ENCODE measurements at places on chromosomes 12 and 14. TPM values are rescaled to one million over a fixed set of nuclear protein-coding genes. Genes with fewer than 3 reads are reported as not detected.

ALX1 gene
- total RNA-seq, result not detected

CHGA gene
- total RNA-seq, result not detected

OR5AU1 gene
- not detected for total RNA-seq

OAS2 gene
- total RNA-seq, result 122 TPM

- peaks cover 11% of the 10 kb centered on the region for H3K27me3 ChIP-seq
- H3K4me1 ChIP-seq, result no peaks in the 10 kb centered on the region
- H3K27ac ChIP-seq, result no peak overlapping the region
- H3K4me3 ChIP-seq, result no peak overlapping the region
- no peaks in the 10 kb centered on the region for H3K36me3 ChIP-seq
Observed at GRCh38 chr12:106042037-106042436, 96.7 kb downstream of the NUAK1 start.

DNA sequence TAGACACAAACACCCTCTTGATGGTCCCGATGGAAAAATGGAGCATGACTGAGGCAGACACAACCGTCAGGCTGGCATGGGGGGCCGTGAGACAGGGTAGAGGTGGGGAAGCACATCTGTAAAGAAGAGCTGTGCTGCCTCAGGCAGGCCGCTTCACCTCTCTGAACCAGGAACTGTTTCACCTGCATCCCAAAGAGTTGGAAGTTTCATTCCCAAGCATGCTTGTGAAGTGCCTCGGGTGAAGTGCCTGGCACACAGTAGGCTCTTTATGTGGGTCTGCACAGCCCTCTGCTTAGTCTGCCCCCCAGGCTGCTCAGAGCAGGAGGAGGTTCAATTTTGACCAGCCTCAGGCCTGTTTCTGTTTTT lies 685 bp upstream of the SERPINA1 start:
- no peak overlapping the region for H3K4me3 ChIP-seq
- DNase-seq, result no peak
- H3K27ac ChIP-seq, result no peak overlapping the region
- peaks cover 2% of the 10 kb centered on the region for H3K36me3 ChIP-seq
- no peaks in the 10 kb centered on the region for H3K27me3 ChIP-seq

Measured in activated naive CD8-positive, alpha-beta T cell treated with anti-CD3 and anti-CD28 coated beads for 36 hours (primary cell).